ENCODE measurements at places on chromosomes 13 and 19.

GRCh38 chr19:34733266-34733745 lies 737 bp upstream of the ZNF181 start:
- DNase-seq: no peak

DNA sequence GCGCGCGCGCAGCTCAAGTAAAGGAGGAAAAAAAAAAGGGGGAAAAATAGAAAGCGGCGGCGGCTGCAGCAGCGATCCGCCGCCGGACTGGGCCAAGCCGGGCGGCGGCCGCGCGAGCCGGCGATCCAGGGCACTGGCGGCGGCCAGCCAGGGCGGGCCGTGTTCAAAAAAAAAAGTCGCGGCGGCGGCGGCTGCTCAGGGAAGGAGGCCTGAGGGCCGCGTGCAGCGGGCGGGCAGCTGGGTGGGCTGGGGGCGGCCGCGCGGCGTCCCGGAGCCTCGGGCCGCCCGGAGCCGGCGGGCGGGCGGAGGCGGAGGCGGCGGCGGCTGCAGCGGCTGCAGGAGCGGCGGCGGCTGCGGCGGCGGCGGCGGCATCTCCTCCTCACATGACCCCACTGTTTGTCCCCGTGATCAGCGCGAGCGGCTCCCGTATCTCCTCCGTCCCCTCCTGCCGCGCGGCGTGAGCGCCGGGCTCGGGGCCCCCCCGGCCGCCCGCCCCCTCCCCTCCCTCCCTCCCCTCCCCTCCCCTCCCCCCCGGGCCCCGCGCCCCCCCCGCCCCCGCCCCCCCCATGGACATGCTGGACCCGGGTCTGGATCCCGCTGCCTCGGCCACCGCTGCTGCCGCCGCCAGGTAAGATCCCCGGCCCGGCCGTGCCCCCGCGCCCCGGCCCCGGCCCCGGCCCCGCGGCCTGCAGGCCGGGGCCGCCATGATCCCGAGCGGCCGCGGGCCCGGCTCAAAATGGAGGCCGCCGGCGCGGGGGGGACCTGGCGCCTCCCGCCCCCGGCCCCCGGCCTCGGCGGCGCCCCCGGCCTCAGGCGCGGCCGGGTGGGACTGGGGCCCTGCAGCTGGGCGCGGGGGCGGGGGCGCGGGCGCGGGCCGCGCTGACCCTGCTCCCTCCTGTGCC lies at the start of gene USF2:
Gene USF2, plus strand, starts transcription at position 427 of the 902 bp plus-strand sequence. Its CDS starts 140 bp downstream, at position 567.
- peak; percentile 48 for DNase-seq

DNA sequence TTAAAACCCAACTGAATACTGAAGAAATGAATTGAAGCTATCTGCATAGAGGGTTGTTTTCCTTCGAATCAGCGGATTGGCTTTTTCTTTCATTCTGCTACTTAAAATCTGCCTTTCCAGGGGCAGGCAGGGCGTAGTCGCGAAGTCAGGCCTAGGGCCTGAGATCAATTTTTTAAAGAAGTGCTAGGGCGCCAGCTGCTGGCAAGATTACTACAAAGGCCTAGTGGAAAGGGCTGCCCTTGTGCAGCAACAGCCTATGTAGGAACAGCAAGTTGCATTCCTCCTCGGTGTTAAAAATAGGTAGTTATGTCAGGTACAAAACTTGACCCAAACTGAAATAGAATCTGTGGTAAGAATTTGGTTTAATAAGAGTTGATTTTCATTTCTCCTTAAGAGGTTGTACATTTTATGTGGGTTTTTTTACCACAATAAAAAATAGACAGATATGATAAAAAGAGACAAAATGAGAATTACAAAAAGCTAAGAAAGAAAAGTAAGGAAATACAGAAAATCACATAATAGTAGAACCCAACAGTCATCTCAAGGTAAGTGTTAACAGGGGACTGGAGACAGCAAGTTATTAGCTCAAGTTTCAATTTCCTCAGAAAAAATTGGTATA lies 9.5 kb upstream of the URAD start:
- DNase-seq: no peak

- no peak for DNase-seq
Observed at GRCh38 chr13:53240401-53241025, 211.9 kb downstream of the OLFM4 start.

DNA sequence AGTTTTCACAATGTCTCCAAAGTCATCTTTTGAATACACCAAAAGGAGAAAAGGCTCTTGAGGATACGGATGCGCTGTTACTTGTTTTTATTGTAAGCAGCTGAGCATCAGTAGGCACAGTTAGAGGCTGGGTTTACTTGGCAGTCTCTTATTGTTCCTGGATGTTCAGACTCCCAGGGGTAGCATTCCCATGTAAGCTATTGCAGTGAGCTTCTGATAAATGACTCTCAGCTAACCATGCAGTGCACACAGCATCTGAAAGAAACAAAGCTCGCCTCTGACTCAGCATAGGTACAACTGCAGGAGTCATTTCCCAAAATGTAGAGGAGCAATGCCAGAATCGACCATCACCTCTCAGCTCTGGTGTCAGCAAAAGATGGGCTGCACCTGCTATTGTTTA lies 84.8 kb downstream of the DCT start:
- DNase-seq: no peak

- DNase-seq: no peak
Observed at GRCh38 chr19:42030645-42031440, 36.8 kb upstream of the ATP1A3 start.

DNA sequence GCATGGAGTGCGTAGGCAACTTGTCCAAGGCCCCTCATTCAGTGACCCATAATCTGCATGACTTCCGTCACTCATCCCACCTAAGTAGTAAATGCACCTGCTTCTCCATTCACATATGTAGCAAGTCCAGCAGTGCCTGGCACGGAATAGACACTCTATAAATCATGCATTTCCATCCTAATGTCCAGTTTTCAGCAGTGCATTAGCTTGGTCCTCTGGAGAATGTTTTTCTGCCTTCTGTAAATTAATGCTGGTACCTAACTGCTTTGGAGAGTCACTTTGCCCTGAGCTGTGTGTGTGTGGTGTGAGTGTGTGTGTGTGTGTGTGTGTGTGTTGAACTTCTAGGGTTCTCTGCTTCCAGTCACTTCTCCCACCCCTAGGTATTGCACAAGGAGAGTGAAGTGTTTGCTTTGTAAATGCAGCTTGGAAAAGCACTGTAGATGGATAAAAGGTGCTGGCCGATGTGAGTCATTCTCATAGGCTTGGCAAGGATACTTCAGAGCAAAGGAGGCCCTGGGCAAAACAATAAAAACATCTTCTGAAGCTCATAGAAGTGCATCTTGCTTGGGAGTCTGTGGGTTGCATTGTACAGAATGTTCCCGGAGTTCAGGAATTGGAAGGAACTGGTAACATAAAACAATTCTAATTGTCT lies 181.8 kb downstream of the KATNAL1 start:
- DNase-seq: no peak

DNA sequence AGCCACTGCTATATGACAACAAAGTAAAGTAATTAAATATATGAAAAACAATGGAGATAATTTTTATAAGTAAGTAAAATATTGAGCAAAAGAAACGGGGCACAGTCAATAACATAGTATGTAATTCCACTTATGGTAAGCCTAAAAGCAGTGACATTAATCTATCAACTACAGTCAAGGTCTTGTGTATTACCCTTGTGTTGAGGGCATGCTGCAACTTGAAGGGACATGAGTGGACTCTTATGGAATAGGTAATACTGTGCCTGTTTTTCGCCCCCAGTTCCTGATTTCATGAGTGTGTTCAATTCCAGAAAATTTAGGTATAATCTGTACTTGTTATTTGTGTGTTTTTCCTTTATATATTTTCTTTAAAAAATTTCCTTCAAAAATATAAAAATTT lies 201.3 kb upstream of the SLITRK6 start:
- no peak for DNase-seq

DNA sequence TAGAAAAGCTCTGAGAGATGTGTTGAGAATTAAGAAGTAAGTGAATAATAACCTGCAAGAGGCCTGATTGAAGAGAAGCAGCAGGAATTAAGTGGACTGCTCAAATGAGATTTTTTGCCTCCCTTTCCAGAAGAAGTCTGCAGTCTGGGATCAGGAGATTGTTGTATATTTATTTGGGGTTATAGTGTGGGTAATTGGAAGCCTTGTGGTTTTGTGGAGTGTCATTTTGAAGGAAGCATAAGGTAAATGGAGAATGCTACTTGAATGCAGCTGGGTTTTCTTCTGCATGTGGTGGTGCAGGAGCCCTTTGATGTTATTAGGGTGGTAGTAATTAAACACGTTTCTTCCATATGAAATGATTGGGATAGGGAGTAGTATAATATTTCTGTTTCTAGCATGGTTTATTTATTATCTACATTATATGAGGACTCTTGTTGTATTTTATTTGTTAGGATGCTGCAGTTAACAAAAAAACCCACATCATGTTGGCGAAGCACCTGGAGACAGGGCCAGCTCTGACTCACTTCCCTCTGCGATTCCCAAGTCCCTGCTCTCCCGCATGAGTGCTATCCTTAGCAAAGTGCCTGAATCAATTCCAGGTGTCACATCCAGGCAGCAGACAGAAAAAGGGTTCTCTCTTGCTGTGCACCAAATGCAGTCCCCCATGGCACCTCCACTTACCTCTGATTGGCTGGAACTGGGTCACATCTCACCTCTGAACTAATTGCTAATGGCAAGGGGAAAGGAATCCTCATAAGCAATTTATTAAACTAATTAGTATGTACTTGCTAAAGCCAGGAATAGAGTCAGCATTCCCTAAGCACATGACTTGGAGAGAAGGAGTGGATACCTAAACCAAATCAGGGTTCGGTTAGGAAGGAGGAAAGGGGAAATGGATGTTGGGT lies 54.8 kb downstream of the DGKH start:
- no peak for DNase-seq
